ENCODE measurements at places on chromosomes 1 and 21. TPM values are rescaled to one million over a fixed set of nuclear protein-coding genes. Genes with fewer than 3 reads are reported as not detected.

Gene AADACL4
- polyA plus RNA-seq: not detected

Gene NPHS2
- polyA plus RNA-seq: not detected

Gene SH2D1B
- polyA plus RNA-seq: 0.26 TPM

Gene SLFNL1
- 0.20 TPM for polyA plus RNA-seq

Gene BCAR3
- polyA plus RNA-seq: 2.7 TPM
